ENCODE measurements at places on chromosomes 3 and 15.

DNA sequence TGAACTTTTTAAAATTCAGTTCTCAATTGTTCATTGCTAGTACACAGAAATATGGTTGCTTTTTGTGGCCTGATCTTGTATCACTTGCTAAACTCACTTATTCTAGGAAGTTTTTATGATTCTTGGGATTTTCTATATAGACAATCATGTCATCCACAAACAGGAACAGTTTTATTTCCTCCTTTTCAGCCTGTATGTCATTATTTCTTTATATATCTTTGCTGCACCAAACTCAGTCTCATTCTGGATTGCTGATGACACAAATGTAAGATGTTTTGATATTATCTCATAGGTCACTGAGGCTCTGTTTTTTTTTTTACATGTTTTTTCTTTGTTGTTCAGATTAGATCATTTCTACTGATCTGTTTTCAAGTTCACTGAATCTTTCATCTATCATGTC, 71.7 kb downstream of the TTBK2 start:
- DNase-seq: no peak

DNA sequence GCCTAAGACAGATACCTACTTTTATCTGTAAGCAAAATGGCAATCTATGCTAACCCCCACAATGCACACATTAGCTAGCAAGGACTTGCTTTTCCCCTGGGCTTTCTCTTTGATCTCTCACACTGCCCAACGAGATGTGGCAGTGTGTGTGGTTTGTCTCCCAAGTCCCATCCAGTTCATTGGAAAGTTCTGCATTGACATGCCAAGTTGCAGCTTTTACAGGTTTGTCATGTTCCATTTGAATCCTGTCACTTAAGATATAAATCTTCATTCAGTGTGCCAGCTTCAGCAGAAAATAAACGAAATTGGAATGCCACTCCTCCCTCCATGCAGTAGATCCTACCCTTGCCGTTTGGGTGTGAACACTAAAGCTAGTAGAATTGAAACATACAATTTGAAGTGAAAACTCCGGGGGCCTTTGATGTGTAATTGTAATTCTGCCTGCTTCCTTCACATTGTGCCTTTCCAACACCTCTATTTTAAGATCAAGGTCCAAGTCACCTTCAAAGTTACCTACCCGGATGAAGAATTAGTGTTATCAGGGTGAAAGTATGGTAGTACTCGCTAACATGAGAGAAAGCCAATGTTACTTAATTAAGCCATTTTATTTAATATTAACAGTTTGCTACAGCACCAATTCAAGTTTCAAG, 130.9 kb upstream of the BHLHE40 start:
- DNase-seq: no peak

GRCh38 chr3:28151608-28152228, 89.7 kb upstream of the CMC1 start:
- no peak for DNase-seq

- DNase-seq: no peak
These were observed 61.0 kb downstream of the ABTB1 start for GRCh38 chr3:127733781-127734180.

GRCh38 chr3:115146032-115146417, 1.1 kb downstream of the ZBTB20 start:
- no peak for DNase-seq

GRCh38 chr15:42080186-42080918, 14.0 kb downstream of the PLA2G4D start:
- no peak for DNase-seq

DNA sequence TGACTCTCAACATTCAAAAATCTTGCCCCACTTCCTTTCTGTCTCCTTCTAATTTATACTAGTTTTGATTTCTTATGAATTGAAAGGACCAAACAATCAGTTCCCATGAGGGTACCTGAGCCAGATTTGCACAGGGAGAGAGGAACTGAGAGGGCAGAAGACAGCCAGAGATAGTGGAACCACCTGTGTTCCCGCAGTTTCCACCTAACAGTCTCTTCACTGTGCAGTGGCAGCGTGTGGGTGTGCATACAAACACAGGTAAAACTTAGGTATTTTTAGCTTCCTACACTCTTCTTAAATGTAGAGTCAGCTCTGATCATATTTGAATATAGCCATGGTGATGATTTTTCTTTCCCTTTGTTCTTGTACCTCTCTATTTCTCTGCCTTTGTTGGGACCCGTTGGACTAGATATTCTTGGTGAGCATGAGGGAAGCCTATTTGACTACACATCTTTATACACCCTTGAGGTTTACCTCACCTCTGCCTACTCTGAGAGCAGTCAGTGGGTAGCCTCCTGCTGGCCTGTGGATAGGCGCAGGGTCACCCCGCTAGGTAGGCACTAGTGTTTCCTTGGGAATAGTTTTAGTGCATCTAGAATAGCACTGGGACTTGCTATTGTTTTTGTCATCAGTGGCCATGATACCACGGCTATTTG, 58.8 kb downstream of the MAP3K13 start:
- no peak for DNase-seq

GRCh38 chr3:182118066-182118465, 406.3 kb downstream of the SOX2 start:
- no peak for DNase-seq

GRCh38 chr15:25800761-25801515, 62.2 kb downstream of the ATP10A start:
- no peak for DNase-seq

GRCh38 chr3:30720586-30721313, 114.3 kb downstream of the TGFBR2 start:
- no peak for DNase-seq

DNA sequence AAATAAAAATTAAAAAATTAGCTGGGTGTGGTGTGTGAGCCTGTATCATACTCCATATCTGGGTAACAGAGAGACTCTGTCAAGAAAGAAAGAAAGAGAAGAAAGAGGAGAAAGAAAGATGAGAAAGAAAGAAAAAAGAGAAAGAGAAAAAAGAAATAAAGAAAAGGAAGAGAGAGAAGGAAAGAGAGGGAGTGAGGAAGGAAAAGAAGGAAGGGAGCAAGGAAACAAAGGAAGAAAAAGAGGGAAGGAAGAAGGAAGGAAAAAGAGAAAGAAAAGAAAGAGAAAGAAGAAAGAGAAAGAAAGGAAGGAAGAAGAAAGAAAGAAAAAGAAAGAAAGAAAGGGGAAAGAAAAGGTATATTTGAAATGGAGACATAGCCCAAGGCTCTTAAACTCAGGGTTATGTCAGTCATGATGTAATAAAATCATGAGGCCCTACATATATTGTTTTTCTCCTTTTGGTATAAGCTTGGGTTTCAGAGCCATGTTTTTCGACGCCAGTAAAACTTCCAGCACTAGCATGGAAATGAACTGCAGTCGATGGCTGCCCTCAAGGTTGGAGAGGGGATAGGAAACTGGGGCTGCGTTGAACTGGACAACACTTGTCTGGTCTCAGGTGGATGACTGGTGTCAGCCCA, 38.0 kb upstream of the RFTN1 start:
- DNase-seq: no peak

GRCh38 chr3:23542079-23542478, 263.7 kb upstream of the UBE2E1 start:
- no peak for DNase-seq

DNA sequence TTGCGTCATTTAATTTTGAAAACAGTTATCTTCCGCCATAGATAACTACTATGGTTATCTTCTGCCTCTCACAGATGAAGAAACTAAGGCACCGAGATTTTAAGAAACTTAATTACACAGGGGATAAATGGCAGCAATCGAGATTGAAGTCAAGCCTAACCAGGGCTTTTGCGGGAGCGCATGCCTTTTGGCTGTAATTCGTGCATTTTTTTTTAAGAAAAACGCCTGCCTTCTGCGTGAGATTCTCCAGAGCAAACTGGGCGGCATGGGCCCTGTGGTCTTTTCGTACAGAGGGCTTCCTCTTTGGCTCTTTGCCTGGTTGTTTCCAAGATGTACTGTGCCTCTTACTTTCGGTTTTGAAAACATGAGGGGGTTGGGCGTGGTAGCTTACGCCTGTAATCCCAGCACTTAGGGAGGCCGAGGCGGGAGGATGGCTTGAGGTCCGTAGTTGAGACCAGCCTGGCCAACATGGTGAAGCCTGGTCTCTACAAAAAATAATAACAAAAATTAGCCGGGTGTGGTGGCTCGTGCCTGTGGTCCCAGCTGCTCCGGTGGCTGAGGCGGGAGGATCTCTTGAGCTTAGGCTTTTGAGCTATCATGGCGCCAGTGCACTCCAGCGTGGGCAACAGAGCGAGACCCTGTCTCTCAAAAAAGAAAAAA, 1.2 kb downstream of the B2M start:
- no peak for DNase-seq

- DNase-seq: no peak
These were observed 25.1 kb downstream of the STIMATE start for GRCh38 chr3:52872245-52872644.

DNA sequence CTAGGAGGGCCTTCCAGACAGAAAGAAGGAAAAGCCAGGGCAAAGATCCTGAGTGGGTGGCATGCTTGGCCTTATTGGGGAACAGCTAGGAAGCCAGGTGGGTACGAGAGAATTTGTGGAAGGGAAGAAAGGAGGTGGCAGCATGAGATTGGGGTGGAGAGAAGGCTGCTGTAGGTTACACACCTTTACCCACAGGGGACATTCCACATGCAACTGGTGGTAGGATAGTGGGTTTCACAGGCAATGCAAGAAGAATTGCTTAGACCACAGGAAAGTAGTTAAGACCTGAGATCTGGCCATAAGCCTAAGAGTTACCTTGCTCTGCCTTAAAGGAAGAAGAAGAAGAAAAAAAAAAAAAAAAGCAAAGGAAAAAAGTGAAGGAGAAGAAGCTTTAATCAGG, 19.8 kb downstream of the ANP32A start:
- no peak for DNase-seq

DNA sequence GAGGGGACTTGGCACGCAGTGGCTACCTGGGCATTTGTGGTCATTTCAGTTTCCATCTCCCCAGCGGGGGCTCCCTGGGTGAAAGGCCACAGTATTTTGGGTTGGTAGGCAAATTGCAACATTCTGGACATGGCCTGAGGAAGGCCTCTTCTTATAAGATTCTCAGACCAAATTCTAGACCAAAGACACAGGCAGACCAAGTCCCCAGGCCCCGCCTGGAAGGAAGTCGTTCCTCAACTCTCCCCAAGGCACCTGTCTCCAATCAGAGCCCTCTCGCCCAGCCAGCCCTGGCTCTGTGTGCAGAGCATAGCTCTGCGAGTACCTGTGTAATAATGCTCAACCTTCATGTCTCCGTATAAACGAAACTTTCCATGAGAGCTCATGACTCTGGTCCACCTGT, 53.1 kb downstream of the GRIP2 start:
- DNase-seq: no peak

GRCh38 chr3:39540162-39540921, 72.9 kb downstream of the MOBP start:
- no peak for DNase-seq

- no peak for DNase-seq
These were observed 19.6 kb downstream of the EIF1B start for GRCh38 chr3:40329071-40329470.

GRCh38 chr3:122239112-122239511, 55.6 kb downstream of the CASR start:
- no peak for DNase-seq

DNA sequence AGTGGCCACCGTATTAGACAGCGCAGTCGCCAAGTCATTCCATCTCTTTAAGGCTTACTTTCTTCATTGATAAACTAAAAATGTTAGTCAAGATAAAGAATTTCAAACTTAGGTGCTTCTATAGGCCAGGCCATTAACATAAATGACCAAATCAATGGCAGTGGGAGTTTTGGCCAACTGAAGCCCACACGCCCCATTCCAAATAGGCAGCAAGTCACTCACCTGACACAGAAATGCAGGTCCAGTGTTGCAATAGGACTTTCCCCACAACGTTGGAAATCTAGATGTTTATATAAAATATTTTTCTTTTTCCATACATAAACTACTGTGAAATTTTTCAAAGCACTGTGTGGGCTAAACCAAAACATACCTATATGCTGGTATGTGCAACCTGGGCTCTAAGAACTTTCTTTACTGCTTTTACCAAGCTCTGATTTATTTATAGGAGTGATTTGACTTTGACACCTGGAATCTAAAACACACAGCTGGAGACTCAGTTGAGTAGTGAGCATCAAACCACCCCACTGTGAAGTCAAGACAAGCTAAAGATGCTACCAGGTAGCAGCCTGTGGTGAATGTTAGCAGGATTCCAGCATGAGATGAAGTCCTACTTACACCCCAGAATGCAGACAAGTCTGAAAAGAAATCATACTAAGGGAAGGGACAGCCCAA, 15.1 kb downstream of the GOLIM4 start:
- no peak for DNase-seq

DNA sequence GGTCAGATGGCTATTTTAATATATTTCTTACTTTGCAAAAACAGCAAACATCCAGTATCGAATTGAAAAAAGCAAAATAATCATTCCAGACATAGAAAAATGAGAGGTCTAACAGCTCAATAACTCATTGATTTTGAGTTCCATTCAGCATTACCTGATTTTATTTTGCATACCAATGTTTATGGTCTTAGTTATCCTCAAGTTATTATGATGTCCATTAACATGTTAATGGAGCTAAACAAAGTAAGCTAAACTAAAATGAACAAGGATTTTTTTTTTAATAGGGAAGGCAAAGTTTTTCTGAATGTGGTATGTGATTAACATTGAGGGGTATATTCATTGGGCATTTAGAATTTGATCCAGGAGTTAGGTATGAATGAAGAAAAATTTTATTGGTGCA, 13.1 kb downstream of the MYH15 start:
- DNase-seq: no peak

- no peak for DNase-seq
These were observed 563 bp downstream of the PXYLP1 start for GRCh38 chr3:141231952-141232823.

DNA sequence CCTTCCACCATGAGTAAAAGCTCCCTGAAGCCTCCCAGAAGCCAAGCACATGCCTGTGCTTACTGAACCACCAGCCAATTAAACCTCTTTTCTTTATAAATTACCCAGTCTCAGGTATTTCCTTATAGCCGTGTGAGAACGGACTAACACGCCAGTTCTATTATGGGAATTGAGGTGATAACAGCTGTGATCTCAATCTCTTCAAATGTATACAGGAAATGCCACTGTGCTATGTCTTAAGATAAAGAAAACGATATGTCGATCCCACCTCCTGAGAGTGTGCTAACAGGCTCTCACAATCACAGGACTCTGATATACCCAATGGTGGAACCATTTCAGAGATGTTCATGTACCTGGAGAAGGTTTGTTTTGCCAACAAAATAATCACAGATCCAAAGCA, 26.2 kb downstream of the CHSY1 start:
- no peak for DNase-seq

GRCh38 chr3:159898147-159898546, 90.5 kb upstream of the IL12A start:
- no peak for DNase-seq

DNA sequence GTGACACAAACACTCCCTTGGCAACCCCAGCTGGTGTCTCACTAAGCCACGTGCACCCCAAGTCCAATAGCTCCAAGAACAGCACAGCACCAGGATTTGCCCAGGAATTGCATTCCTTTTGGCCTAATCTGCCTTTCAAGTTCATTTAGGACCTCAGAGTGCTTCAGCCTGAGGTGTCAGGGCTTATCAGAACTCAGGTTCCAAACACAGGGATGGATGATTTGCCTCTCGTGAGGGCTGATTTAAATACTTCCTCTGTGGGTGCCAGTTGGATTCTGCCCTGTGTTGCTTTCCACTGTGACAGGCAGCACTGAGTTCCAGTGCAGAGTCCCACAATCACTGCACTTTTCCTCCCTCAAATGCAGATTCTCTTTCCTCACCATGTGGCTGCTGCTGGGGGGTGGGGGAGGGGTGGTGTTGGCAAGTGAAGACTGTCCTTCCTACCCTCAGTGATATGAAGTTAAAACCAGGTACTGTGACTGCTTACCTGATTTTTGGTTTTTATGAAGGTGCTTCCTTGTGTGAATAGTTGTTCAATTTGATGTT, 204.3 kb upstream of the STAC start:
- DNase-seq: no peak
